ENCODE measurements at places on chromosomes 3 and 15. TPM values are rescaled to one million over a fixed set of nuclear protein-coding genes. Genes with fewer than 3 reads are reported as not detected.

DNA sequence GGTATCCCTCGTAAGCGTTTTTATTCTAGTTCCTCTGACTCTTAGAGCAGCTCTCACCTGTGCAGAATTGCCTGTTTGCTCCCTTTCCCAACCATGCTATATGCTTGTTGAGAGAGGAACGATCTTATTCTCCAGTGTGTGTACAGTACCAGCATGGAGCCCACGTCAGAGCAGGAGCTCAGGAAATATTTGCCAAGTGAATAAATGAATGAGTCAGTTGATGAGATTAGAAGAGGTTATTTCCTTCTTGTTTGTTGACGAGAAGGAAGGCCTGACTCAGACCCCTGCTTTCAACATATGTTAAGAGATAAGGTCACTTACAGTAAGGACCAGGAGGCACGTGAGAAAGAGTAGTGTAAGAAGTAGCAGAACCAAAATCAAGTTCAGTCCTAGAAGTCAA, 106.3 kb upstream of the ABHD17C start:
- no peak for DNase-seq

GRCh38 chr3:36964817-36965216, 20.0 kb upstream of the TRANK1 start:
- DNase-seq: peak; percentile 13

DNA sequence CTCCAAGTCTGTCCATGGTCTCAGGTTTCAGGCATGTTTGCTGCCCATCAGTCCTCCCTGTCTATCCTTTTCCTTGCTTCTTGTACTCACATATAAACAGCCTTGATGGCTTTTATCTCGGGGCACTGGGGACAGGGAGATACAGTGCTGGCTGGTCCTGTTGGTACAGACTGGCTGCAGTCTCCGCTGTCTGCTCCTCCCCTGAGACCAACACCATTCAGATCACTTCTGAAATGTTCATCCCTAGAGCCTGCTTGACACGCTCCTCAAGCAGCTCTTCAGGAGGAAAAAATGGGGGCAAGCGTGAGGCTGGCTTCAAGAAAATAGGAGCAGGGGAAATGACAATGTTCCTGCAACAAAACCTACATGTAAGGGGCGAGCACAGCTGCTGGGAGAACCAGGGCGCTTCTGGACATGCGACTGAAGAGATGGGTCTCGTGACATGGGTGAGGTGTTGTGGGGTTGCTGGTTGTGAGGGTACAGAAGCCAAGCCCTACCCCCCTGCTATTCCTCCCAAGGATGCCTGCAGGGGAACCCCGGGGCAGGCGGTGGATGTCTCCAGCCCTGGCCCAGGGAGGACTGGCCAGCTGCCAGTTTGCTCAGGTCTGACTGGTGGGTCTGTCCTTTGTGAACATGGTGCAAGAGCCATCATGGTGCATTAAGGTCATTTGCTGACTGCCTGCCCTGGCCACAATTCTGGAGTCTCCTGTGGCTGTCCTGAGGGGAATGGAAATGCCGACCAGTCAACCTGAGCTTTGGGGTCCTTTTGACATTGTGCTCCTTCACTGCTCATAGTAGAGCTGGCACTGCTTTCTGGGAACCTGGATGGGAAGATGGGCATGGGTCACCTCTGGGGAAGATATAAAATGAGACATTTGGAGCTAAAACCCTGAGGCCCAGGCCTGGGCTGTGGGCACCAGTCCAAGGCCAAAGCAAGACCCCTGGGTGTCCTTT, 40.1 kb downstream of the KY start:
- no peak for DNase-seq

GRCh38 chr3:18295171-18295920, 129.8 kb downstream of the SATB1 start:
- DNase-seq: no peak

DNA sequence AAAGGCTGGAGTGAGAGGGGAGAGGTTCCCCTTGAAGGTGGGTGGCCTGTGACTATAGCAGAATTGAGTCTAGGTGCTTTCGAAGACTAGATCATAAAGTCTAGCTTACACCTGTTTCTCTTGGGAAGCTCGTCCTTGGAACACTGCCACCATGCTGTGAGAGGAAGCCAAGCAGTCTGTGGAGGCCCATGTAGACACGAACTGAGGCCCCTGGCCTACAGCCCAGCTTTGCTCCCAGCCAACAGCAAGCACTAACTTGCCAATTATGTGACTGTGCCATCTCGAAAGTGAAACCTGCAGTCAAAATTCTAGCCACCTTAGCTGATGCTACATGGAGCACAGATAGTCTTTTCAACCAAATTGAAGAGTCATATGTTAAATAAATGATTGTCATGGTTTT, 190.5 kb upstream of the NECTIN3 start:
- no peak for DNase-seq

- no peak for DNase-seq
These were observed 327.8 kb upstream of the ATP11B start for GRCh38 chr3:182465301-182466185.

DNA sequence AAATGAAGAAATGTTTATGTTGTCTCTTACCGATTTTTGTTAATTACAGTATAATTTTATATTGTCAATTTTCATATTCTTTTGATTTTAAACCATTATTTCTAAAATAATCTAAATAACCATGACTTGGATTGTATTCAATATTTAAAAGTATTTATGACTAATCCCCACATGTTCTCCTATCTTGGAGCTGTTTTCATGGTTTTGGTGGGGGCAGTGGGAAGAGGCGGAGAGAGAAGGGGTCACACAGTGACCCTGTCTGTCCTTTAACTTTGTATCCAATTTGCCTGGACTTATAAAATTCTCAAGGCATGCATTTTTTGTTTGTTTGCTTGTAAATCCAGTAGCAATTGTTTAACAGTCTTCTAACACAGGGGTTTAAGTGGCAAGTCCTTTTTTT, 407.4 kb downstream of the NTRK3 start:
- DNase-seq: no peak

- no peak for DNase-seq
These were observed 11.7 kb upstream of the LACTB start for GRCh38 chr15:63109920-63110319.

- no peak for DNase-seq
These were observed 45.4 kb downstream of the BTD start for GRCh38 chr3:15646851-15647511.

- DNase-seq: peak; percentile 42
These were observed 19.9 kb downstream of the NDUFB4 start for GRCh38 chr3:120615847-120616609.

DNA sequence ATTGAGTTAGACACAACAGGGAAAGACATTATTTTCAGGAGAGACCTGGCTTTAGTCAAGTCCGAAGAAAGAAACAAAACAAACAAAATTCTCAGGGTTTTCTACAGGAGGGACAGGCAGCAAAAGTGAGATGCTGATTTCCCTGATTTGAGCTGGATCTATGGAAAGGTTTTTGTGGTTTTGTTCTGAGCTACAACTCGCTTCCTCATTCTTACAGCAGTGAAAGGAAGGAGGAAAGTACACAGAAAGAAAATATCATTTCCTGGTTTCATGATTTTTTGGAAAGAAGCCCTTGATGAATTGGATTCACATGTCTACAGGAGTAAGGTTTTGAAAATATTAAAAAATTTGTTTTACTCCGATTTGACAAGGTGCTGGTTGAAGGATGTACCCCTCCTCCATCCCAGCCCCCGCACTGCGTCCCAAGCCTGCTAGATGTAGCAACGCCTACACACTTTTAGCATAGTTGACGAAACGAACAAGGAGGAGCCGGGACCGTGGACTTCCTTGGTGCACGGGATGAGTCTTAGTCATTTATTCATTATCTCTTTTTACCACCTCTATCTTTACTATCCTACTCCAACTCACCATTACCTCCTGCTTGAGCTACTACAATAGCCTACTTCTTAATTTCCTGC, 10.8 kb downstream of the PRICKLE2 start:
- DNase-seq: no peak

DNA sequence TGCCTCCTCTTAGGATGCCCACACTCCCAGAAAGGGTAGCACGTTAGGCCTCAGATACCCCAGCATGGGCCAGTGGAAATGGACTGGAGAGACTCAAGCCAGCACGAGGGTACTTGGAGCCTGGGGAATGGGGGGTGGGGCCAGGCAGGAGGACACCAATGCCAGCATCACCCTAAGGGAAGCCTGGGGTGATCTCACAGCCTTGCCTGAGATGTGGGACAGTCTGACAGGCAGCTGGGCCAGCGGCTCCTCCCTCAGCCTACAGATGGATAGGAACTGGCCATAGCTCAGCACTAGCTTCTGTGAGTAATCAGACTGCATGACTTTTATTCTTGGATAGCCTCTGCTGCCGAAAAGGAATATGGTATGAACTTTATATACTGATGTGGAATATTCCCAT, 59.6 kb upstream of the MRPS22 start:
- DNase-seq: no peak

DNA sequence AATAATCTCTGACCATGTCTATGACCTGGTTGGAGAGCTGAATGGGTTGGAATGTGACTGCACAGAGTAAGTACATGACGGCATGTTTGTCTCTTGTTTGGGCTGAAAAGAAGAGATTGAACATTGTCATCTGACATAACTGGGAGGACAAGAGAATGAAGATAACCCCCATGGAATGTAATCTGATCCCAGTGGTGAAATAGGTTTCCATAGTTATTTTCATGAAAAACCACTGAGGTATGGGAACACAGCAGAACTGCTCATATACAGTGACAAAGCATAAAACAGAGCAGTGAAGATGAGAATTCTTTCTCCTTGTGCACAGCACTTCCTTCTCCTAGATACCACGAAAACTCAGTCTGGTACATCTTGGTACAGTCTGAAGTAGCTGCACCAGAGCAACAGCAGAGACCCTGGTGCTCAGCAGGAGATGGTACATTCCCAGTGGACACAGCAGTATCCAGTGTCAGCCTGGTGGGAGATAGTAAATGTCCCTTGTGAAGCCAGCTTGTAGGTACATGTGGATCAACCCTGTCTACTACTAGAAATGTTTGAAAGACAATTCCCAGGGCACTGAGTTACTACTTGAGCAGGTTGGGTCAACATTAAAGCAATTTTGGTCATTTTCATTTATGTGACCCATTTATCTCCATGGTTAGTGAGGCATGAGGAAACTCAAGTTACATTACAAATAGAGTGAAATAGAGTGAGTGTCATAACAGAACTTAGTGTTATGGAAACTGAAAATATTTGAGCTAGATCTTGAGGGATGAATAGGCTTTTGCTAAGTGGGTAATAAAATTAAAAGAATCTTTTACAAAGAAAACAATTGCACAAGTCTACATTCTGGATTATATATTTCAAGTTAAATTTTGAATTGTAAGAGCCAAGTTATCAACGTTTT, 178.3 kb downstream of the SUCNR1 start:
- DNase-seq: no peak

DNA sequence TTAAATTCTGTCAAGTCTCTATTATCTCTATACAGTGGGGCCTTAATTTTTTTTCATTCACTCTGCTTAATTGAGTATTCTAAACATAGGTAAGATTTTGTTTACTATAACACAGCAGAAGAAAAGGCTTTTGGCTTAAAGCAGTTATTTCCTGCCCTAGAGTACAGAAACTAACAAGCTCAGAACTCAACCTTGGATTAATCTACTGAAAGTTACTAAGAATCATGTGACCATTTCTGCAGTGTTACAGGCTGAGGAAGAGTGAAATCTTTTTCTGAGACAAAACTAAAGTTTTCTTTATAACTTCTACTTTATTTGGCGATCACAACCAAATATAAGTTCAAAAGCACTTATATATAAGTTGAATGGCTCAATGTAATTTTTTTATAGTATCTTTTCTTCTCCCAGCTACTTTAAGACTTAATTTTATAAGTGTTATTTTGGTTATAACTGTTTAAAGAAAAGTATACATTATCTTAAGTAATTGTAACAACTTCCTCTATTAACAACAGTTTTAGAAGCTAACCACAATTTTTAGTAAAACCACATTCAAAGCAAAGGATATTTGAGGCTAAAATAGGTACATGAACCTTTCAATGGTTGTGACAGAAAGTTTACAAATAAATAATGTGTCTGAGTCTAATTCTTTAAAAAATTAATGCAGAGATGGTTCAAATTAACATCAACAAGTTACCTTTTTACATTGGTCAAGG, 240.6 kb upstream of the NAALADL2 start:
- peak; percentile 2 for DNase-seq

PLAAT1 gene
- polyA plus RNA-seq: not detected

SLC12A1 gene
- not detected for polyA plus RNA-seq

TBC1D2B gene
- 5.9 TPM for polyA plus RNA-seq

GLDN gene
- polyA plus RNA-seq: 0.04 TPM

GRM7 gene
- polyA plus RNA-seq: not detected

GABRB3 gene
- not detected for polyA plus RNA-seq

OXNAD1 gene
- 5.1 TPM for polyA plus RNA-seq

HYPK gene
- 5.3 TPM for polyA plus RNA-seq

SYNPR gene
- polyA plus RNA-seq: not detected

PLD1 gene
- polyA plus RNA-seq: 3.1 TPM

SLC6A1 gene
- not detected for polyA plus RNA-seq
